ENCODE measurements at places on chromosomes 3 and 15. TPM values are rescaled to one million over a fixed set of nuclear protein-coding genes. Genes with fewer than 3 reads are reported as not detected.

FSTL1 gene
- 957 TPM for total RNA-seq

ZPLD1 gene
- 0.14 TPM for total RNA-seq

GPR27 gene
- not detected for total RNA-seq

CELSR3 gene
- 2.4 TPM for total RNA-seq

NANOGP8 gene
- total RNA-seq = not detected

MESP1 gene
- under 0.01 TPM for total RNA-seq

MED12L gene
- total RNA-seq = 0.43 TPM

CCNB2 gene
- 48.0 TPM for total RNA-seq

LDHAL6B gene
- not detected for total RNA-seq

NR2E3 gene
- 0.57 TPM for total RNA-seq

TMEM43 gene
- 109 TPM for total RNA-seq

SHC4 gene
- 4.0 TPM for total RNA-seq

MITF gene
- 6.6 TPM for total RNA-seq
